Left ventricle myocardium inferior (tissue), 1 donor: ENCODE measurements at places on chromosomes 13 and 19.

DNA sequence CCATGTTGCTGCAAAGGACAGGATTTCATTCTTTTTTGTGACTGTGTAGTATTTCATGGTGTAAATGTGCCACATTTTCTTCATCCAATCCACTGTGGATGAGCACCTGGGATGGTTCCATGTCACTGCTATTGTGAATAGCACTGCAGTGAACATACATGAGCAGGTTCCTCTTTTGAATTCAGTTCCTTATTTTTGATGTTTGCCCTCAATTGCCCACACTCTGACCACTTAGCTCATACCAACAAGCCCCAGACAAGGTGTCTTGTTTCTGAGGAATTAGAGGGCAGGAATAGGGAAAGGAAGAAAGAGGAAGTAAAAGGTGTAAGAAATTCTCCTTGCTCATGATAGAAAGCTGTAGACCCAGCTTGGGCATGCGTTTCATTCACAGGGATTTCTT is 244.2 kb upstream of the ZNF507 start:
- DNase-seq = no peak

DNA sequence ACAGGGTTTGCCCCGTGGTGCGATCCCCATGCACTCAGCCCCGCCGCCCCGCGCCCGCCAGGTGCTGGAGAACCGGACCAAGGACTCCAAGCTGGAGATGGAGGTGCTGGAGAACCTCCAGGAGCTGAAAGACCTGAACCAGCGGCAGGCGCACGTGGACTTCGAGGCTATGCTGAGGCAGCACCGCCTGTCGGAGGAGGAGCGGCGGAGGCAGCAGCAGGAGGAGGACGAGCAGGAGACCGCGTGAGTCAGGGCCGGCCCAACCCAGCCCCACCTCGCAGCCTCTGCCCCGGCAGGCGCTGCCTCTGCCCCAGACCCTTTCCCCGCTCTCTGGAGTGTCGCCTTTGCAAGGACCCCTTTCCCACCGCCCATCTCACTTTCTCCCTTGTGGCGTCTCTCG is 11.3 kb downstream of the YJU2 start:
- no peak for DNase-seq

- no peak for DNase-seq
Observed at GRCh38 chr19:32238076-32238475, 107.3 kb upstream of the ZNF507 start.

GRCh38 chr19:55257461-55258420 is 1.1 kb downstream of the PPP6R1 start:
- DNase-seq = no peak

- DNase-seq = no peak
Observed at GRCh38 chr13:82614086-82614485, 1268.2 kb downstream of the SLITRK1 start.
